ENCODE measurements at places on chromosomes 16 and 17.

DNA sequence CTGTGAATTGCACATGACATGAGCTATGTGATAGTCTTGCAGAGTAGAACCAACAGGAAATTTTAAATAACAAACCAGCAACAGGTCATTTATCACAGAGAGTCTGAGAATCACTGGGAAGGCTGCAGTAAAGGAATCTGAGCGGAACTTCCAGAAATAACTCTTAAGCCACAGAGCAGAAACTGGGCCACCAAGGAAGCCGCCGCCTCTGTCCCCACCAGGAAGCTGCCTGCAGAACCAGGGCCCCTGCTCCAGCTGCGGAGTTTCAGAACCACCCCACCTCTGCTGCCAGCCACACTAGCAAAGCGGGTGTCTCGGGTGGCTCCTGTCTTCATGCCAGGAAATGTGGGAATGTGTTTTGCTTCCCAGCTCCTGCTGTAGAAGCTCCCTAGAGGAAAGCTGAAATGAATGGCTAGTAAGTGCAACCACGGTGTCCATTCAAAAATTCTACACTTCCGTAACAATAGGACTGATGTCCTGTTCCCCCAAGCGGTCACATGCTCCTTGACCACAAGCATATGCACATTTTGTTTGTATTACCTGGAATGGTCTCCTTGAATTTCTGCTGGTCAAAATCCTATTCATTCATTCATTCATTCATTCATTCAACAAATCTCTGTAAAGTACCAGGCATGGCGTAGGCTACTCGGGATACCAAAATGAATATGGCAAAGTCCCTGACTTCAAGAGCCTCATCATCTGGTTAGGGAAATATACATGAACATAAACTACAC lies 7.7 kb upstream of the ITPRIPL2 start:
- DNase-seq, result no peak

DNA sequence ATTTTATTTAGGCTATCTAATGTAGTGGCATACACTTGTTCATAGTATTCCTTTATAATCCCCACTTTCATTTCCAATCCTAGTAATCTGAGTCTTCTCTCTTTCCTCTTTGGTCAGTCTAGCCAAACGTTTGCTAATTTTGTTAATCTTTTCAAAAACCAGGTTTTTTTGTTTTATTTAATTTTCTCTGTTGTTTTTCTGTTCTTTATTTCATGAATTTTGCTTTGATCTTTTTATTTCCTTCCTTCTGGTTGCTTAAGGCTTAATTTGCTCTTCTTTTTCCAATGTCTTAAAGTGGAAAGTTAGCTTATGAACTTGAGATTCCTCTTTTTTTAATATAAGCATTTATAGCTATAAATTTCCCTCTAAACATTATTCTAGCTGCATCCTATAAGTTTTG lies 68.9 kb downstream of the NACA2 start:
- DNase-seq, result no peak

DNA sequence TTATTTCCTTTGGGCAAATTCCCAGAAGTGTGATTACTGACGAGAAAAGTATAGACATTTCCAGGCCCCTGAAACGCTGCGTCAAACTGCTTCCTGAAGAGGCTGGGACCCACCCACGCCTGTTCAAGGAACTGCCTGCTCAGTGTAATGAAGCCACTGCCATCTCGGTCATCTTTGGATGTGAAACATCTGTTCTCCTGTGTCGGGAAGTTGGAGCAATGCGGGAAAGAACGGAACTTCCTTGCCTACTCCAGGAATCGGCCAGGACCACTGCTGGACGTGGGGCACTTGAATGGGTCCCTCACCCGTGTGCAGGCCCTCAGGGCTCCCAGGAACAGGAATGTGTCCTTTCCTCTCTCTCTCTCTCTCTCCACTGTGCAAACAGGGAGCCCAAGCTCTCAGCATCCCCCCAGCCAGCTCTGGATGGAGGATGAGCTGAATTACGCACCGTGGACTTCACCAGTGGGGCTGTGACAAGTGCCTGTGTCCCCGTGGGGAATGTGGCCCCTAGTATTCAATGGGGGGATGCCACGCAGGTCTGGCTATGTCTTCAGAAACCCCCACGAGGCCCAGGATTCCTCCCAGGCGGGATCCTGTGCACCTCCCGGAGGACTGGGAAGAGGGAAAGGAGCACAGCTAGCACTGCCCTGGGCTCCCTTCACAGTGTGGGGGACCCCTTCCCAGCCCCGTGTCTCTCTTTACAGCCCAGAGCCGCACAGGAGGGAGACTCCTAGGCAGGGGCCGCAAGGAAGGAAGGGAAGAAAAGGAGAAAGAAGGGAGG lies 18.3 kb upstream of the LITAF start:
- peak; percentile 75 for DNase-seq

DNA sequence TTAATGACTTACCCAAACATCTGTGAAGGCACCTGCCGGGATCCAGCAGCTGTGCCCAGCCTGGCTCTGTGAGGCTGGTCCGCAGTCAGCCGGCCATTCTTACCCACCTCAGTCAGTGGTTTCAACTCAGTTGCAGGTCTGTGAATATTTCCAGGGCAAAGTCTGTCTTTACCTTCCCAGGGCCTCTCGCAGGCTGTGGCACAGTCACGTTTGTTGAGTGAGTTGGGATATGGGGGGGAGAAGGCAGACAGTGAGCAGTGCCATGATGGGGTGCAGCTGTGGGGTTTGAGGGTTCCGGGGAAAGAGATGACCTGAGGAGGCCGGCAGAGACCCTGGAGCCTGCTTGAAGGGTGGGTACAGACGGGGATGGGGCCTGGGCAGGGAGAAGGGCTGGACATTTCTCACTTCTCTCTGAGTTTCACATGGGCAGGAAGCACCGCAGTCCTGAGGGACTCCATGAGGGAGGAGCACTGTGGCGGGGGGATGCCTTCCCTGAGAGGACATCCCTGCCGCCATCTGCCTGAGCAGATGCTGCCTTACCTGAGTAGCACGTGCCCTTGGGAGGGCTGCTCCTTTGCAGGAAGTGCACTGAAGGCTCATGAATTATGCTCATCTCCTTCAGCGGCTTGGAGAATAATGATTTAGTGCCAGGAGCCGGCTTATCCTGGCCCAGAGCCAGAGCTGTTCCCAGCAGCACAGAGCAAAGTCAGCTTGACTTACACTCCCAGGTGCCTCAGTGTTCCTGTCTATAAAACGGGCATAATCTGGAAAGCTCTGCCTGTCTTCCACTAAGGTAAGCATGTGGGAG lies 48.1 kb downstream of the KSR1 start:
- no peak for DNase-seq

DNA sequence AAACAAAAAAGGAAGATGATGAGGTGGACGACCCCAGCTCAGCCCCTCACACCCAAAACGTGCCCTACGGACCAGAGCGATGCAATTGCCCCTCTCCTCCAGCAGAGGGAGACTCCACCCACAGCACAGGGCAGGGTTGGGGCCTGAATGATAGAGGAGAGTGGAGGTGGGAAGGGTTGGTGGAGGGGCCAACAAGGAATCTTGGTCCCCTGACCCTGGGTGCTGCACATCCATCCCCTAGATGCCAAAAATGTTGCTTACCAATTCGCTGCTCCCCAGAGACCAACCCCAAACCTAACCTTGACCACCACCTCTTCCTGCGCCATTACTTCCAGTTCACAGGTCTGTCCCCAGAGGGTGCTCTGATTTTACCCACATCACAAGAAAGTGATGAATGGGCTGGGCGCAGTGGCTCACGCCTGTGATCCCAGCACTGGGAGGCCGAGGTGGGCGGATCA lies 12.9 kb downstream of the P2RX5 start:
- no peak for DNase-seq

- no peak for DNase-seq
Measured at GRCh38 chr16:86516623-86517003, 6.3 kb downstream of the FOXF1 start.

GRCh38 chr16:48613061-48613957 lies 3.3 kb upstream of the N4BP1 start:
- DNase-seq, result peak; percentile 52

DNA sequence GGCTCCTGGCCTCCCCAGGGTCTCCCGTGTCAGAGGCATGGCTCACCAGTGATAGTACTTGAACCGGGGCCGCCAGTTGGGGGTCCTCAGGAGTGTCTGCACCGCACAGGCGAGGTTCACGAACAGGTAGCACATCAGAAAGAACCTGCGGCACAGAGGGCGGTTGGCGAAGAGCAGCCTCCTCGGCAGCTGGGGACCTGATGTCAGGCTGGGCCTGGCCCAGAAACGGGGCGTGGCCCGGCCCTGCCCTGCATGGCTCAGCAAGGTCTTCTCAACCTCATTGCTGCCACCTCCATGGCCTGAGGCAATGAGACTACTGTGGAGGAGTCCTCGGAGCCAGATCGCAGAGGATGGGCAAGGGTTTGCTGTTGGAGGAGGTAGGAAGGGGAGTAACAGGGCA lies 4.1 kb upstream of the LCAT start:
- DNase-seq, result no peak

DNA sequence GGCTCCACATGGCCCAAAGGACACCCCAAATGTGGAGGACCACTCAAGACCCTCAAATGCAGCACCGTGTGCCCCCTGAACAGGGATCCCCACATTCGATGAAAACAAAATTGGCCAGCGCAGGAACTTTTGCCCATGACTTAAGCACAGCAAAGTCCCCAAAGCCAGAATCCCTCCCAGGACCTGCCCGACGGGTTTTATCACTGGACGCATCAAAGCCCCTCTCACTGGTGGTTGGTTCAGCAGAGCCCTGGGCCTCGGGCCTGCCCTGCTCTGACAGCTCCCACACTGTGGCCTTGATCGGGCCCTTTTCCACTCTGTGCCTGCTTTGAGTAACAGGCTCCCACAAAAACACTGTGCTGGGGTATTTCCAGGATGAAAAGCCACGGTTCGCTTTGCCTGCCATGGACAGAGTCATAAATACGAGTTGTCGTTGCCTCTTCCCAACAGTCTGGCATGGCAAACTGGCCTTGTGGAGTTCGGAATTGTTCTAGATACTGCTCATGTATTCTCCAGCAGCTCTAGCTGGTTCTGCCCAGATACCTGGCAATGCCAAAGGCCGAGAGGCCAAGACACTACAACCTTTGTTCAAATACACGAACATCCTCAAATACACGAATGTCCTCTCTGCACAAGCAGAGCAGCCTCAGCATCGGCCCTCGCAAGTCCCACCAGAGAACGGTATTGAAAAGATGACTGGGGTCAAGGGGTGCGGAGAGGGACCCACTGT lies 46.4 kb downstream of the TBC1D16 start:
- DNase-seq, result no peak

DNA sequence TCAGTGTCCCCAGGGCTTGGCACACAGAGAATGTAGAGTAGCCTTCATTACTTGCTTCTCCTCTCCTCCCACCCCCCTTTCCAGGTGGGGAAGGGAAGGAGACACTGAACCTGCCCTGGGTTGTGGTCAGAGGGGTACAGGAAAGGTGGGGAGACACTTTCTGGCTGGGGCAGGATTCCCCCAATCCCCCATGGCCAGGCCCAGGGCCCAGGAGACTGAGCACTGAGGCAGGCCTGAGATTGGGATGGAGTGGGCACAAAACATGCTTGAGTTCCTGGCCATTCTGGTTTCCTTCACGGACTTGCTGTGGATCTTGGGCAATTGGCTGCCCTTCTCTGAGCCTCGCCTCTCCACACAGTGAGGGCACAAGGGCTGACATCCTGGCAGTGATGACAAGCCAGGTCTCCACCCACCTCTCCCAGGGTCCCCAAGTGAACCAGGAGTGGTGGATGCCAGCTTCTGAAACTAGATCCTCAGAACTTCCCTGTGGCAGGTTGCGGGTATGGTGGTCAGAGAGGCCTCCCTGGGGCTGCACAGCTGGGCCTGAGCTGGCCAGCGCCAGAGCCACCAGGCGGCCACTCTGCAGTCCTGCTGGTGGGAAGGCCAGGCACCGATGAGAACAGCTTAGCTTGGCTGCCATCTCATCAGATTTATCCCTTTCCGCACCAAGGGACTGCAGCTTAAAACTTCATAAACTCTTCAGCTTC lies 9.3 kb downstream of the ZNF629 start:
- no peak for DNase-seq

DNA sequence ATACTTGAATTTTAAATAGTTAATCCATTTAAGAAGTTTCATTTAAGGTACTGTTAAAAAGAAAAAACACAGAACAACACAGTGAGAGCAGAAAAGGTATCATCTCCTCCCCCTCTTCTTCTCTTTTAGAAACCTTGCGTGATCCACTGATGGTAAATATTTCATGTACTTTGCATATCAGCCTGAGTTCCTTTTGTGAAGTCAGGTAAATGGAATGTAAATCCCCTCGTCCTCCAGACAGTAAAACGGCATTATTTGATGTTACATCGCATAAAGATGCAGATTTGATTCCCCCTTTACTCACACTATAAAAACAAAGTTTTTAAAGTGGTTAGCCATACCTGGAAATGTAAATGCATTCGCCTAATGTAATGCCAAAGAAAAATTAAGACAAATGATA lies 234.4 kb downstream of the WWOX start:
- DNase-seq, result no peak

- DNase-seq, result no peak
Measured at GRCh38 chr17:2802574-2802973, 6.3 kb downstream of the RAP1GAP2 start.

DNA sequence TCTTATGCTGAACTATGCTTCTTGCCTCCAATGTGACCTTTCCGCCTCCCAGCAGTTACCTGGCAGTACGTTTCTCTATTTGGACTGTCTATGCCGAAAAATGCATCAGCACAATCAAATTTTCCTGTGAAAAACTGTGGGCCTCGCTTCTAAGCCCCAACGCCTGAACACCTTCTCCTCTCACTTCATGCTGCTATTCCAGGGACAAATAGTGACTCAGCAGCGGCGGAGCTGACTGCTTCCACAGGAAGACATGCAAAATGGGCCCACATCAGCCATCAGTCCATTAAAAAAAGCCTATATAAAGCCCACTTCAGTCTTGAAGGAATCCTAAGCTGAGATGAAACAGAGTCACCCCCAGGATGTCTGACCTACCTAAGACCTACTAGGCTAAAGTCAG lies 10.5 kb upstream of the PIP4K2B start:
- no peak for DNase-seq

DNA sequence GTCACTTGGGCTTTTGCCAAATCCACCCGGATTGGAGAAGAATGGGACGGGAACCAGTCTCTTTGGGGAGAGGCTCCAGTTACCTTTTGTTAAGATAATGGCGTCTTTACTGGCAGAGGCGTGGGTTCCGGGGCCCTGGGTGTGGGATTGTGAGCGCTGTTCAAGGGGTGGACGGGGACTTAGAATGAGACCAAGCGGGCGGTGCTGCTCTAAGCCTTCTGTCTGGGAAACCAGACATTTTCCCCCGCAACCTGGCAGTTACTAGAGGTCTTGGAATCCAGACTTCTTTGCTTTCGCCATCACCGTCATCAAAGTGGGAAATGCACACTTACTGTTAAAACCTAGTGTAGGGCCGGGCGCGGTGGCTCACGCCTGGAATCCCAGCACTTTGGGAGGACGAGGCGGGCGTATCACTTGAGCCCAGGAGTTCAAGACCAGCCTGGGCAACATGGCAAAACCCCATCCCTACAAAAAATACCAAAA lies 706 bp downstream of the TEN1 start:
- no peak for DNase-seq
